ENCODE measurements at places on chromosomes 6 and 20.
A peak's percentile ranks its signal among the peaks of the same experiment; 100 is the strongest.

DNA sequence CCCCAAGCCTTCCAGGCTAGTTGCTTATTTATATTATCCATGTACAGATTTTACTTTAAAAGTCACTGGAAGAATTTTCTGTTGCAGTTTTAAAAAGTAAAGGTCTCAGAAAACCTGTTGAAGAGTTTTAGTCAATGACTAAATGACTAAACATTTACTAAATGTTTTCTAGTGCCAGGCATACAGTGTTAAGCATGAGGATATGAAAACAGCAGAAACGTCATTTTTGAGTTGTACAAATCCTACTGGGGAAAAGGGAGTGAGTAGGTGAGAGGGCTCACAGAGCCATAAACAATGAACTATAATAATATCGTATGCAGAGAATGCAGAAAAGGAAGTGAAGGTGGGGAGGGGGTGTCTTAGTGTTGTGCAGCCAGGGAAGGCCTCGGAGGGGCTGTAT, 66.3 kb downstream of the MAN1A1 start:
- no peak for DNase-seq

DNA sequence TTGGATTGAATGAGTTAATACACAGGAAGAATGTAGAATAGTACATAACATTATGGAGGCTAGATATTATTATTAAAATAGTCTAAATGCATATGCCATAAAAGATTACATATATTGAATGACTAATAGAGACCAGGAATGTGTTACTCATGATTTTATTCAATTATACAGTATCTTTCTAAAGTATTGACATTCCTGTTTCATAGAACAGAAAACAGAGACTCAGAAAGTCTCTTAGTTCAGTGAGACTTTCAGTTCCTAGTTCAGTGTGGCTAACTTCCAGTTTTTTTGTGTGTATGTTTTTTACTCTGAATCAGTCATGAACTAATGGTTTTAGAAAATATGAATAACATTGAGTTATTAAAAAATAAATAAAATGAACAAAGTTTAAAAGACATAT, 34.6 kb upstream of the TMEM244 start:
- no peak for DNase-seq

DNA sequence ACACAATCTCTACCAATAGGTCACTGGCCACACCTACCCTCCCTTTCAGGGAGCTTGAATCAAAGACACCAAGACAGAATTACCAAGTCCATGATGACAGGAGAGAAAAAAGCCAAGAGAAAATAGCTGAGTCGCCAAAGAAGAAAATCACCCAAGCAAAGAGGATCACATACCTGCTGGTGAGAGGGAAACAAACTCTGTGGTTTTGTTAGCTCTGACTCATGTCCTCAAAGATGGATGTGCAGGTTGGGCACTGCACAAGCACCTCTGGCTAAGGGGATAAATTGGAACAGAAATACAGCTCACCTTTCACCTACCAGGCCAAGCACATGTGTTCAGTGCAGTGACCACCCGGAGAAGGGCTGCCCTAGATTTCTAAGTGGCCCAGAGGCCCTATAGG, 114.8 kb downstream of the TFAP2A start:
- DNase-seq = no peak

DNA sequence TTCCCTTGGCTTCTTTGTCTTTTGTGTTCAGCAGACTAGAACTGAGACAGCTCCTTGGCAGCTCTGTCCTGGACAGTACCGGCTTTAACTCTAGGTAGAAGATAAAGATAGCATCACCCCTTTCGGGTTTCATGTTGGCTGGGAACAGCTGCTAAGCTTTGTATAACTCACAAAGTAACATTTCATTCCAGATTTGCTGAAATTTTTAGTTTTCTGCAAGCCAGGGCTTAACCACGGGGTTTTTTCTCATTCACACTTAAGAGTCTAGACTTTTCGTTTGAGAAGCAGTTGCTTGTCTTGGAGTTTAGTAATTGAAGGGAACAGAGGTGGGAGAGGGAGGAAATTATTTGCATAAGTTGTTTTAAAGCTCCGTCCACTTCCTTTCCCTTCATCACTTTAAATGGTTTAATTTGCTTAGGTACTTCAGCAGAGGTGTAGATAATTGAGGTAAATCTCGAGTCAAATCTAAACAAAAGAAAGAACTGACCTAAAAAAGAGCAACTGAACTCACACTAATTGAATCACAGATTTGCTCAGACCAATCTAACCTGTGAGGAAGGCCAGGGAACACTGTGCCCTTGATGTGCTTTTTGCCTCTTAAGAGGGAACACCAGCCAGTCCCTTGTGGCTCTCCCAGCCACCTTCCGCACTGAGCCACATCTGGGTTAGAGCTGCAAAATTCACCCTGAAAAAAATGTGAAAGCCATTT, 48.3 kb downstream of the RREB1 start:
- no peak for DNase-seq

DNA sequence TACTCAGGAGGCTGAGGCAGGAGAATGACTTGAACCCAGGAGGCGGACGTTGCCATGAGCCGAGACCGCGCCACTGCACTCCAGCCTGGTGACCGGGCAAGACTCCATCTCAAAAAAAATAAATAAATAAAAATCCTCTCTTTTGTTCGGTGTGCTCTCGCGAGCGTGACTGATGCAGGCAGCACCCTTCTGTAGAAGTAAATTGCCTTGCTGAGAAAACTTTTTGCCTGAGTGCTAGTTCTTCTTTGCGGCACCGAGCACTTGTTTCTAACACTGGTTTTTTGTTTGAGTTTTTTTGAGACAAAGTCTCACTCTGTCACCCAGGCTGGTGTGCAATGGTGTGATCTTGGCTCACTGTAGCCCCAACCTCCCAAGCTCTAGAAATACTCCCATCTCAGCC, 30.5 kb downstream of the PLN start:
- no peak for DNase-seq

GRCh38 chr6:118744261-118744941, 93.0 kb upstream of the CEP85L start:
- no peak for DNase-seq

- no peak for DNase-seq
Observed at GRCh38 chr20:9912858-9913434, 74.1 kb upstream of the PAK5 start.

GRCh38 chr20:62558779-62559178, 83.0 kb upstream of the GATA5 start:
- DNase-seq = no peak

DNA sequence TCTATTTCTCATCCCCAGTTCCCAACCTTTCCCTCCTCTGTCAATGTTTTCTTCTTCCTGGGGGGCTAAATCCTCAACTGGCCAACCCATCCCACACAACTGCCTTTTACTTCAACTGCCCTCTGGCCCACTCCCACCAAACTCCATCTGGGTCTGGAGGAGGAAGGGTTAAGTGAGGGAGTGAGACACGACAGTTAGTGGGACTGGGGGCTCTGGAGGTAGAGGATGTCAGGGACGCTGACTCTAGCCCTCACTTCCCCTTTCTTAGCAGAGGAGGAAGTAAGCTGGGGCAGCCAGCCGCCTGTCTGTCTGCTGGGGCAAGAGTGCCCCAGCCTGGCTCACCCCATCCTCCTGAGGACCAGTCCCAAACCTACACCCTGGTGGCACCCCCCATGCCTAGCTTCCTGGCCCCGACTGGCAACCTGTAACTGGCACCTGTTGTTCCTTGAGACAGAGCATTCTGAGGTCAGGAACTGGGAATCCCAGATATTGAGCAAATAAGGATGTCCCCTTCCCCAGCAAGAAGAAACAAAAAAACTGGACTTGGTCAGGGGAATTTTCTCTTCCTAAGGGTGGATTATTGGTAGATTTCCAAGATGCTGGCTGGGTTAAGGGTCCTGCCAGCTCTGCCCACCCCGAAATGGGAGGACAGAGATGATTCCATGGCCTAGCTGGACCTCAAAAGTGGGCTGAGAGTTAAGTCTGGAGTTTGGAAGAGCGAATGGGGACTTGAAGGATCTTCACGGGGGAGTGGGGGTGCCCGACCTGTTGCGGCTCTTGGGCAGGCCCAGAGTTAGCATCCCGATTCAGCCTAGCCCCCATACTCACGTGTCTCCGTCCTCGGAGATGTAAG, 971 bp downstream of the NFKBIE start:
- peak; percentile 41 for DNase-seq

DNA sequence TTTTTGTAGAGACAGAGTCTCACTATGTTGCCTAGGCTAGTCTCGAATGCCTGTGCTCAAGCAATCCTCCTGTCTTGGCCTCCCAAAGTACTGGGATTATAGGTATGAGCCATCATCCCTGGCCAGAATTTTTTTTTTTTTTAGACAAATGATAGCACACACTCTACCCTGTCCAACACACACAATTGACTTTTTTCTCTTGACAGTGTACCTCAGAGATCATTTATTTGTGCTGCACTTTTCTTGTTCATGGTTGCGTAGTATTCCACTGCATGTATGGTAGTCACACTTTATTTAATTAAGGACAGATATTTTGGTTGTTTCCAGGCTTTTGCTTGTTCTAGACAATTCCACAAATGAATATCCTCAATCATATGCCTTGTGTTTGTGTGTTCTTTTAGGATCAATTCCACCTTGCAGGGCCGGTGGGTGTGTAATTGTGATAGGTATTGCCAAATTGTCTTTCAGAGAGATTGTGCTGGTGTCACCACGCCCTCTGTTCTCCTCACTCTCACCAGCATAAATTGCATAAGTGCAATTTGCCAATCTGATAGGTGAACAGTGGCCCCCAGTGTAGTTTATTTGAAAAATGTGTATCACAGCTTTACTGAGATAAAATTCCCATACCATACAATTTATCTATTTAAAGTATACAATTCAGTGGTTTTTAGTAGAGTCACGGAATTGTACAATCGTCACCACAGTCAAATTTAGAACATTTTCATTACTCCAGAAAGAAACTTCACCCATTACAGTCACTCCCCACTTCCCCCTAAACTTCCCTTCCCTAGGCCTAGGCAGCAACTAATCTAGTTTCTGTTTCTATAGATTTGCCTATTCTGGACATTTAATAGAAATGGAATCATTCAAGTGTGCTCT, 20.1 kb downstream of the SRC start:
- DNase-seq = no peak

- no peak for DNase-seq
Observed at GRCh38 chr6:7021301-7021700, 86.5 kb upstream of the RREB1 start.

GRCh38 chr6:108744996-108745395, 103.2 kb upstream of the ARMC2 start:
- no peak for DNase-seq

DNA sequence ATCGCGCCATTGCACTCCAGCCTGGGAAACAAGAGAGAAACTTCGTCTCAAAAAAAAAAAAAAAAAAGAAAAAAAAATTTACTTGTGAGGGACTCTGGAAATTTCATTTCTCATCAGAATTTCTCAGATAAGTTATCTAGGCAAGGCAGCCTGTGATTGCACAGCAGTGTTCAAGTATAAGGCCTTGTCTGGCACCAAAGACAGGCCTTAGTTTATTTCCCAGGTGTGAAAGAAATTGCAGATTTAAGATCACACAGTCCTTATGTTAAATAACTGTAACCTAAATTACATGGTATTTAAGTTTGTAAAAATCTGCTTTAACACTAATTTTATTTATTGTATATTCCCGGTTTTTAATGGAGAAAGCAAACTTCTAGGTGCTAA, 34.8 kb downstream of the HFE start:
- no peak for DNase-seq

GRCh38 chr6:35089935-35090505, 51.1 kb downstream of the TCP11 start:
- no peak for DNase-seq

DNA sequence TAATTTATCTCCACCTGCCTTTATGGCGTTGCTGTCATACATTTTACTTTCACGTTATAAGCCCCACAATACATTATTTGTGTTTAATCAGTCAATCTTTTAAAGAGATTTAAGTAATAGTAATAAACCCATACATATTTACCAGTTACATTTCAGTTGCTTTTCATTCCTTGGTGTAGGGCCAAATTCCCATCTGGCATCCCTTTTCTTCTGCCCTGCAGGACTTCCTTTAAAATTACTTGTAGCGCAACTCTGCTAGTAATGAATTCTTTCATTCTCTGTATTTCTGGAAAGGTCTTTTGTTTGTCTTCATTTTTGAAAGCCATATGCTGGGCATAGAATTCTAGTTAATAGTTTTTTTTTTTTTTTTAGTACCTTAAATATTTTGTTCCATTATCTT, 24.9 kb downstream of the ZNF334 start:
- DNase-seq = no peak

GRCh38 chr6:160173806-160174527, 52.4 kb downstream of the SLC22A1 start:
- no peak for DNase-seq

- no peak for DNase-seq
Observed at GRCh38 chr20:62752181-62752670, 43.6 kb downstream of the NTSR1 start.

GRCh38 chr20:63497946-63498935, 642 bp downstream of the EEF1A2 start:
- peak; percentile 7 for DNase-seq

GRCh38 chr6:42212442-42212841, 5.2 kb downstream of the MRPS10 start:
- no peak for DNase-seq

GRCh38 chr6:72213654-72214053, 327.3 kb downstream of the RIMS1 start:
- DNase-seq = no peak

- DNase-seq = no peak
Observed at GRCh38 chr6:160489091-160489490, 140.9 kb downstream of the SLC22A3 start.

DNA sequence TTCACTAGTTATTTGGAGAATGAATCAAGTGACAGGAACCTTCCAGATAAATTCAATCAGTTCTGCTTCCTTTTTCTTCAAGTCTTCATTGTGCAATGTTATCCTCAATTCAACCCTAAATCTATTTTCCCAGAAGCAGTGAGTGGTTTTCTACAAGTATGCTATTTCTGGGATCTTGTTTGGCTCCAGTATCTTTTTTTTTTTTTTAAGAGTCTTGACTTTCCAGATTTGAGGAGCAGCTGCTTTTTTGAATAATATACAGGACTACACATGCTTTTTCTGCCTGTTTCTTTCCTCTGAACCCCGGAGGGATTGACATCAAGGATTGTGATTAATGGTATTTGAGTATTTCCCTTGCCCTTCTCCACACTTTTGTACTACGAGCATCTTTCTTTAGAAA, 339.2 kb upstream of the JAG1 start:
- no peak for DNase-seq

- DNase-seq = no peak
Observed at GRCh38 chr20:47484303-47484702, 17.4 kb upstream of the NCOA3 start.

DNA sequence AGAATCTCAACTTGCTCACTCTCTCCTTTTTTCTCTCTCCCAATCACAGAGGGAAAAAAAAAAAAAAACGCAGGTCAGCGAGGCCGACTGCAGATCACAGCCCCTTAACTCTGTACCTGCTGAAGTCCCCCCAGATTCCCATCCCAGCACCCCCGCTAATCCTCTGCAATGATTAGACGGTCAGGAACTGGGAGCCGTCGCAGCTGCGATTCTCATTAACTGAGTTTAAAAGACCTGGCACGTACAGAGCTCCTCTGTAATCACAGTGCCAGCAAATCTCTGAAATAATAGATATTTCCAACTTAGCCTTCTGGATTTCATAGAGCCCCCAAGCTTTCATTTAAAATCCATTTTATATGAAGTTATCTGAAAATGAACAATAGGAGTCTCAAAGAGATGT, 84.4 kb downstream of the ANKRD60 start:
- DNase-seq = no peak

- no peak for DNase-seq
Observed at GRCh38 chr6:44057931-44058616, 69.2 kb downstream of the MRPL14 start.

- no peak for DNase-seq
Observed at GRCh38 chr6:160919723-160920440, 71.7 kb upstream of the MAP3K4 start.

- DNase-seq = no peak
Observed at GRCh38 chr6:67888546-67888885, 746.6 kb upstream of the ADGRB3 start.

Measured in stimulated activated naive CD4-positive, alpha-beta T cell (primary cell).